ENCODE measurements at places on chromosomes 2 and 18.

GRCh38 chr2:132477962-132478361, 61.4 kb downstream of the GPR39 start:
- no peak for DNase-seq

- DNase-seq: no peak
Measured at GRCh38 chr2:230324503-230324902, 2.5 kb upstream of the SP140L start.

DNA sequence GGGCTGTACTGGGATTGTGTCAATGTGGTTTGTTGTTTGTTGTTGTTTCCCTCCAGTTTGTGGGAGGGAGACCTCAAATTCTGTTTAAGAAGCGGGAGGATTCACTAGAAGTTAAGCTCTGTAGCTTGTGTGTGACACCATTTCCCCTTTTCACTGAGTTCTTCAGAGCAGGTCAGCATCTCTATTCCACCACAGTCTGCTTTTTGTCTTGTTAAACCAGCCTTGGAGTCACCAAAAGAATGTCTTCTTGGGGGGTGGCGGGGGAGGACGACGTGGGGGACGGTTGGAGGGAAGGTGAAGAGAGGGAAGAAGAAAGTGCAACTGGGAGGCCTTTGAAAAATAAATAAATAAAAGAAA, 2.3 kb upstream of the BCL11A start:
- no peak for DNase-seq

GRCh38 chr18:54335638-54336173, 22.0 kb downstream of the STARD6 start:
- DNase-seq: no peak

DNA sequence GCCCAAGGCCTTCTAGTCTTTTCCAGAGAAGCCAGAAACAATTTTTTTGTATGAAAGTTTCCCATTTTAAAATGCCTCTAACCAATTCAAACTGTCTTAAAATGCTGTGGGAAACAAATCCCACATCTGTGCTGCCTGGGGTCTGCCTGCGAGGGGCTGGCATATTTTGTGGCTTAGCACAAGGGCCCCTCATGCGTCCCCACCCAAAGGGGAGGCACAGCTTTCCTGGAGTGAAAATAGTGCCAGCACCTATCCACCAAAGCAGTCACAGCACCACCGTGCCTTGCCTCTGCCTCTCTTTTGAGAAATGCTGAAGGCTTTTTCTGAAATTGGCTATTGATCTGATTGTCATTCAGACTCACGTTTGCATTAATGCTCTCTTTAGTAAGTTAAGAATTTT, 22.2 kb upstream of the GNAL start:
- DNase-seq: no peak

DNA sequence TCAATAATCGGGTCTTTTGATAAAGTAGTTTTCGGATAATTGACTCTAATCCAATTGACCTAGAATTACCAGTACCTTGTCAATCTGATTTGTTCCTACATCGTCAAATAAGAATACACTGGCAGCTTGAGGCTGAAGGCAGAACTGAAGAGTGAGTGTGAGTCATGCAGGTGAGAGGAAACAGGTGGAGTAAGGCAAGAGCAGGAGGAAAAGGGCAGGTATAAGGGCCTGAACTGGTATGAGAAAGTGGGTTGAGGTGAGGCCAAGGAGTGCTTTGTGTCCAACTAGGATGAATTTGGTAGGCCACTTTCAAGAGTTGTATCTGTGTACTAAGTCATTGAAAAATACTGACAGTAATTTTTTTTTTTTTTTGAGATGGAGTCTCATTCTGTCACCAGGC, 186.0 kb downstream of the ZNF385B start:
- no peak for DNase-seq

- DNase-seq: no peak
Measured at GRCh38 chr2:57806449-57806968, 240.1 kb upstream of the VRK2 start.

- no peak for DNase-seq
Measured at GRCh38 chr2:43317680-43318079, 91.3 kb upstream of the ZFP36L2 start.

DNA sequence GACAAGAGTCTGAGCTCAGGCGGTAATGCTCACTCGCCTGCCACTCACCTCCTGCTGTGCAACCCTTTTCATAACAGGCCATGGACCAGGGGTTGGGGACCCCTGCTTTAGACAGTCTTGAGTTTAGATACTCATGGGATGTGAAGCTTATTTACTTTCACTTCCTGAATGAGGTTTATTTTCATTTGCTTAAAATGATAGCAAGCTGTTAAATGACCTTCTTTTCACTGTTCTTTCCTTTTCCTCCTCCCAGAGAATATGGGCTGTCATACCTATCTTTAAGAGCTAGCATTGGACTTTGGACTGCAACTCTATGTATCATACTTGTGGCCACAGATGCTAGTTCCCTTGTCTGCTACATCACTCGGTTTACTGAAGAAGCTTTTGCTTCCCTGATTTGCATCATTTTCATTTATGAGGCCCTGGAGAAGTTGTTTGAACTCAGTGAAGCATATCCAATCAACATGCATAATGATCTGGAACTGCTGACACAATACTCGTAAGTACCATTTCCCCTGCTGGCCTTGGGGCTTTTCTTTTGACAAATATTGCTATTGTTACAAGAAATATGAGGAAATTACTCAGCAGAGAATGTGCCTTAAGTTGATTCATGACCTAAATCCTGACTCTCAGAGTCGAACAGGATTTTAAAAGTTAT, 168.5 kb downstream of the DPP4 start:
- DNase-seq: no peak

GRCh38 chr2:36405183-36405582, 49.6 kb downstream of the CRIM1 start:
- no peak for DNase-seq

DNA sequence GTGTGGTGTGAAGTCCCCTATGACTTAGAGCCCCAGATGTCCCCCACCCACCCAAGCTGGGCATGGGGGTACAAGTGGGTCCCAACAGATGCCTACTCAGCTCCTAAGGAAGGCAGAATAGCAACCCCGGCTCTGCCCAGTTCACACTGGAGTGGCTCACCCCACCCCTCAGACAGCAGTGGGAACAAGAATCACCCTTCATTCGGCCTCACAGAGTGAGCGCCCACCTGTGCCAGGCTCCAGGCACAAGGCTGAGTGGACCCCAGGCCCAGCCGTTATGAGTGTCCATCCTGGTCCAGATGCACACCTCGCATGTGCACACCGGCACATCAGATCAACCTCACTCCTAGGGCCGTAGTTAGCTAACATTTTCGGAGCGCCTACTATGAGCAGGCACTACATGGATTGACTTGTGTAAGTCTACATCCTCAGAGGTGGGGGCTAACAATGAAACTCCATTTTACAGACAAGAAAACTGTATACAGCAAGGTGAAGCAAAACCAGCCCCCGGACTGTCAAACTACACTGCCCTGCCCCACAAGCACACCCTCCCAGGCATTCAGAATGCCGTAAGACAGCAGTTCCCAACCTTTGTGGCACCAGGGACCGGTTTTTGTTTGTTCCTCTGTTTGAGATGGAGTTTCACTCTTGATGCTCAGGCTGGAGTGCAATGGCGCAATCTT, 2.8 kb upstream of the ASTL start:
- DNase-seq: no peak
